ENCODE measurements at places on chromosomes 5 and 9.

- DNase-seq: no peak
These were observed 217.5 kb downstream of the DRD1 start for GRCh38 chr5:175226506-175226905.

- no peak for DNase-seq
These were observed 69.0 kb downstream of the LIX1 start for GRCh38 chr5:97073420-97073819.

DNA sequence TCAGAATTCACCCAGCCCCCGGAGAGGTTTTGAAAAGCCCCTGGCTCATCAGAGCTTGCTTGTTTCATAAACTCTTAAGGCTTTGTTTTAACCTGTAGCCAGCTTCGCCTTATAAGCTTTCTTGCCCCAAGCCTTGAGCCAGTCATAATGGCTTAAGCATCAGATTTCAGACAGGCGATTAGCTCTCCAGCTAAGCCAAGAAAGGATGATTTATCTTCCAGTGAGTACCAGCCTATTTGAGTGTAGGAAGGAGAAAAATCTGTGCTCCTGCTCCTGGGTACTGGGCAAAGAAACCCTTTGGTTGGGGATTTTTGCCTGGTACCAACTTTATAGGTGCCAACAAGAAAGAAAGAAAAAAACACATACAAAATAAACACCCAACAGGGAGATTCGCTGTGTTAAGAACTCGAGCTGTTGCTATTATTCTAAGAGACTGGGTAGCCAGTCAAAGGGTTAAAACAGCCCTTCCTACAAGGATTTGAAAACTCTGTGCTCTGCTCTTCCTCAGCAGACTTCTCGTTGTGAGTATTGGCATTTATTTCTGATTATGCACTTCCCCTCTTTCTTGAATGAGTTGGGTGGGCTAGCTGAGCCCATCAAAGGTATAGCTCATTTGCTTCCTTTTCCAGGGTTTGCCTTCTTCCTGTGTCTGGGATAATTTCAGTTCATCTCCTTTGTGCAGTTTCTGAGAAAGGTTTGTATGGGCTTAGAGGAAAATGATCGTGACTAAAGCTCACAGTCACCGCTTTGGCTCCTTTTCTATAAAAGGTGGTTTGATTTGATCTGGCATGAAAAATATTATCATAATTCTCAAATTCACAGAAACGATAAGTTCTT lies 157.2 kb upstream of the DMRT1 start:
- no peak for DNase-seq

DNA sequence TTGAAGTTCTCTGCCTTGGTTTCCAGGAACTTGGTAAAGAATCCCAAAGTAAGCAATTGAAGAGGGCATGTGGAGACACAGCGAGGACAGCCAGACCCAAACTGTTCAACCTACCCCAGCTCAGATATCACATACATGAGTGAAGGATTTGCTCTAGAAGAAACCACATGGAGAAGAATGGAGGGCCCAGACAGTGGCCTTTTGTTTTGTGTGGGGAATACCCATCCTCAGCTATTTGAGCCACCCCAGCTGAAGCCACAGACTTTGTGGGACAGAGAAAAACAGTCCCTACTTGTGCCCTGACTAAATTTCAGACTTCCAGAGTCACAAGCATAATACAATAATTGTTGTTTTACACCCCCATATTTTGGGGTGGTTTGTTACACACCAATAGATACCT lies 387.1 kb downstream of the ZSWIM6 start:
- DNase-seq: no peak

DNA sequence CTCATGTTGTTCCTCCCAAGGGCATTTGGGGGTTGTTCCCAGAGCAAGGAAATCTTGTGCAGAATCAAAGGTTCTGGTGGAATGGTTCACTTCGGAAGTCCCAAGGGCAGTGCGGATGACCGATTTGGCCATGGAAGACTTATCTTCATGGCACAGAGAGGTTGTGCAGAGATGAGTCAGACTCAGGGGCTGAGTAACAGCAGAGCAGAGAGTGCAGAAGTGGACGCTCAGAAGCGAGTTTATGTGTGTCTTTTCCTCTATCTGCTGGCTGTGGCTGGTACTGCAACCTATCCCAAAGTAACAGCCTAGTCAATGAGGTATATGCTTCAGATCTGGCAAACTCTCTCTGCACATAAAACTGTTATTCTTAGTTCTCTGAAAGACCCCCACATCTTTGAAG lies 118.1 kb downstream of the DPYSL3 start:
- no peak for DNase-seq

GRCh38 chr5:34538026-34538672 lies 118.0 kb upstream of the RAI14 start:
- no peak for DNase-seq

- DNase-seq: no peak
These were observed 20.8 kb downstream of the NUP214 start for GRCh38 chr9:131146186-131146585.

DNA sequence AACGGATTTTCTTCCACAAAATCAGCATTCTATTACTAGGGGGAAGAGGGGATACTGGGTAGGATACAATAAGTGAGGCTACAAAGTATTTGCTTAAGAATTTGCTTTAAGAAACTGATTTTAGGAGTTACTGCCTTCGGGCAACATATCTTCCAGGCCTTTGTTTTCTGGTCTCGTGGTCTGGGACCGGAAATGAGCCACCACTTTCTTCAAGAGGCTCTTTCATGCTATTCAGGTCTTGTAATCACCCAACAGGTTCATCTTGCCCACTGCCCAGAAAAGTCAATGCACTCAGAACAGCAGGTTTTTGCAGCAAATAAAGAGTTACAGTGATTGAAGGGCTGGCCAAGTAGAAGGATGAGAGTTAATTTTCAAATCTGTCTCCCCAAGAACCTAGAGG lies 6.6 kb upstream of the AOPEP start:
- DNase-seq: no peak

- no peak for DNase-seq
These were observed 45.5 kb upstream of the TNFSF15 start for GRCh38 chr9:114851306-114851705.

DNA sequence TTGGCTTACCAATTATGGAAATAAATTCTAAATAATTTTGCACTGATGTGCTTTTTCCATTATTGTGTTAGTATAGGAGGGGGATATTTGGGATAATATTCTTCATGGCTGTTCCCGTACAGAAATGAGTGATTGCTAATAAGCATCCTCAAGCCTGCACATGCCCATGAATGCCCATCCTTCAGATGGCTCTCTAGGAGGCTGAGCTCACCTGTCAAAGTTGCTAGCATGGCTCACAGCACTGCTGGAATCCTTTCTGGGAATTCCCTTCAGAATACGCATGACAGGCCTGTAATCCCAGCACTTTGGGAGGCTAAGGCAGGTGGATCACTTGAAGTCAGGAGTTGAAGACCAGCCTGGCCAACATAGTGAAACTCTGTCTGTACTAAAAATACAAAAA lies 124.1 kb downstream of the NXNL2 start:
- DNase-seq: no peak

GRCh38 chr9:32454280-32454679 lies 69.8 kb downstream of the ACO1 start:
- DNase-seq: no peak

GRCh38 chr9:127053057-127053821 lies 69.2 kb downstream of the ANGPTL2 start:
- no peak for DNase-seq

DNA sequence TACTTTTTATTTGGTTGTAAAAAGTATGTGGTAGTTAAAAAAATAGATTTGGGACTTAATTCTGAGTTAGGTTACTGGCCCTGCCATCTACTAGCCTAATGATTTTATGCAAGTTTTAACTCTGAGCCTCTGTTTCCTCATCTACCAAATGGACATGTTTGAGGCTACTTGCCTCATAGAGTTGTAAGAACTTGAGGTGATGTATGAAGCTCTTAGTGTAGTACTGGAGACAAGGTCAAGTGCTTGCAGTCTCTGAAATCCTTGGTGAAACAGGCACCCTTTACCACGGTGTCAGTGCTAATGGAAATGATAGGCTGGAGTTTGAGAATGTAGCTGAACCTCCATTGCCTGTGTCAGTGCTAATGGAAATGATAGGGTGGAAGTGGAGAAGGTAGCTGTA lies 15.3 kb downstream of the GPR107 start:
- DNase-seq: no peak

DNA sequence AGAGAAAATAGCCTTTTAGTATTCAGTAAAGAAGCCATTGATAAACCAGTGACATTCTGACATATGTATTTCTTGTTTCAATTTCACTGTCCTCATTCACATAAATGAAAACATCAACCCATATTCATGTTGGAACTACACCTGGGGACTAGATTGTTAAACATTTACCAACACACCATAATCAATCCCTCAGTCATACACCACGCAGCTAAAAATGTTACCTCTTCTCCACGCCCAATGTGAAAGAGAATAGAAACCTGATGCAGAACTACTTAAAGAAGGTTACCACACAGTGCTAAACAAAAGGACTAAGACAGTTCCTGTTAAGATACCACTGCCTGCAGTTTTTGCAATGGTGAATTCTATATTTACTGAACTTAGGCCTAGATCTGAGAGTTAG lies 518.9 kb downstream of the PRELID2 start:
- DNase-seq: no peak

DNA sequence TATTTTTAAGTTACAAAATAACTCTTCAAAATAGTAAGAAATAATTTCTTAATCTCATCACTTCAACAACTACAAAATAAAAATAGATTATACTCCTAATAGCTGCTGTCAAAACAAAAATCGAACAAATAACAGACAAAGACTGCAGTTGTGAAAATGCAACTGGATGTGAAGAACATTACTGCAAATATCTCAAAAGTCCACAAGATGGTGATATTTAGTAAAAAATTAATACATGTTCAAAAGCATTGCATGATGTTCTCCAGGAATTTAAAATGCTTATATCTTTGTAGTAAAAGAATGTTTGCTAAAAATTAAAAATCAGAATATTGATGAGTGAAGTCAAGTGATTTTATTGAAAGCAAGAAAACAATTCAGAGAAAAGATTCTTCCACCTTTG lies 66.2 kb downstream of the MPDZ start:
- DNase-seq: no peak

DNA sequence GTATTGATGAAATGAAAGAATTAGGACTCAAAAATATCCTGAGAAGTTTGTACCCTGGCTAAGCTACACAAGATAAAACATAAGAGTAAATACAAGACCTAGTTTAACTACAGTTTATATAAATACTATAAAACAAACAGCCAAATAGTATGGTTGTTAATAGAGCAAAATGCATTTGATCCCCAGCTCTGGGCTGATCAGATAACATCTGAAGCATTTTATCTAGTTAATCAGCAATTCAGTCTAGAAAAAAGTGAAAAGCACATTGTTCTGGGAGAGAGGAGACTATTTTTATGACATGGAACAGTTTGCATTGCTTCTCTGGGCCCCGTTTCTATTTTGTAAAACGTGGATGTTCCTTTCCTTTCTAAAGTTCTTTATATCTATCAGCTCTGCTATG lies 139.6 kb upstream of the RORB start:
- no peak for DNase-seq

GRCh38 chr9:88462191-88462590 lies 72.8 kb upstream of the NXNL2 start:
- DNase-seq: no peak

DNA sequence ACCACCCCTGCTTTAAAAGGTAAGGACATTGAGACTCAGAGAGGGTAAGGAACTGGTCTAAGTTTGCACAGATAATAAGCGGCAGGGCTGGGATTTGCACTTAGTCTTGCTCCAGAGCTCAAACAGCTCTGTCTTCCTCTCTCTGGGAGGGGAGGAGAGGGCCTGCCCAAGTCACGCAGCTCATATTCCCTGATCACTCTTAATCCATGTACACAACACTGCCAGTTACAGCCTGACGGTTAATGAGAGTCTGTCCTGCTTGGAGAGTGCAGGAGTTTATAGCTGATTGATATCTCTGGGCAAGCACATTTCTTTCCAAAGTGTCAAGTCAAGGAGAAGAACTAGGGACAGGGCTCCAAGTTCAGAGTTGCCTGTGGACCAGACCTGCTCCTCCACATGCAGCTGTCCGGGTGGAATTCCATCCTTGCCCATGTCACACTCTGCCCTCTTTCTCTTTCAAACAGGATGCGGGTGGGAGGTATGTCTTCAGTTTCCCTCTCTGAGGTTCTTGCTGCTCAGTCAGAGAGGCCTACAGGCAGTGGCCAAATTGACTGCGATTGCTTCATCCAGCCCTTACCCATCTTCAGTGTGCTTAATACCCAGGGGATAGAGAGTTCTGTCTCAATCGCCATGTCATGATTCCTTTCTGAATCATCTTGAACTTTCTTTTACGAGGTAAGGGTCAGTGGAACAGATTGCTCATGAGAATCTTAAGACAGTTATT lies 54.5 kb downstream of the GALNT12 start:
- no peak for DNase-seq

DNA sequence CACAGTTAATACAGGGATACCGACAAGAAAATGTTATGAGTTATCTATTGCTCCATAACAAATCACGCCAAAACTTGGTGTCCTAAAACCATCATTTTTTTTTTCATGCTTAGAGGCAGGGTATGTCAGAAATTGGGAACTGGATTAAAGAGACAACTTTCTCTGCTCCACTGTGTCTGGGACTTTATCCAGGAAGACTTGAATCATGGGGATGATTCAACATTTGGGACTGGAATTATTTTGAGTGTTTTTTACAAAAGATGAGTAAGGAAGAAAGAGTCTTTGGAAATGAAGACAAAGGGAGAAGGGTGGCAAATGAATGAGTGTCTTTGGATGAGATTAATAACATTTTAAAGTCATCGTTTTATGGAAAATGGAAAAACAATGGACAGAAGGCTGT lies 1883.7 kb upstream of the C9orf72 start:
- no peak for DNase-seq

Measured in T follicular helper cell (primary cell).